Stimulated activated CD4-positive, alpha-beta T cell treated with anti-CD3 and anti-CD28 coated beads, Interleukin-2, amount 100 ng/mL, for 48 hours (primary cell): ENCODE measurements at places on chromosomes 13 and 19.
A peak's percentile ranks its signal among the peaks of the same experiment; 100 is the strongest.

GRCh38 chr19:41295499-41295898 is 14.5 kb upstream of the CCDC97 start:
- DNase-seq = no peak

GRCh38 chr19:1503089-1503924 is 9.5 kb downstream of the ADAMTSL5 start:
- DNase-seq = peak; percentile 75

GRCh38 chr19:48608798-48609263 is 2.3 kb downstream of the SPACA4 start:
- DNase-seq = no peak

GRCh38 chr19:12912571-12912970 is 6.5 kb downstream of the SYCE2 start:
- no peak for DNase-seq

DNA sequence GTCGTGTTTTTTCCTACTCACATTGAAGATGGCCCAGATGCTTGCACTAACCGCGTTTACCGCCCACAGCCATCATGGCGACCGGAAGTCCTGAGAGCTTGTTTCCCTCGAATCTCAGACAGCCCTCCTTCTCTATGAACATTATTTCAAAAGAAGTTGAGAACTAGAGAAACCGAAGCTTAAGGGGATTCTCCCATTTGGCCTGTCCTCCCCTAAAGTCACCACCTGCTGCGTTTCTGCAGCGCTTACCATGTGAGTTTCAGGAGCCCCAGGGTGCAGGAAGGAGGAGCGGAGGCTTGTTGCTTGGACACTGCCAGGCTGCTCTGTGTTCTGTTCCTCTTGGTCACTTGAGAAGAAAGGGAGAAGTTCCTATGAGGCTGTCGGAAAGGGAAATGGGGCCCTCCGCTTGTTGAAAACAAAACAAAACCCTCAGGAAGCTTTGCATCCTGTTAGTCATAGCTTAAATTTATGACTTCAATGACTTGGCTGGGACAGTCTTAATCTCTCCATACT is 6.2 kb downstream of the CARD8 start:
- peak; percentile 58 for DNase-seq

- no peak for DNase-seq
Observed at GRCh38 chr19:14695471-14695870, 5.6 kb downstream of the ZNF333 start.
